ENCODE measurements at places on chromosomes 3 and 15.

GRCh38 chr15:26504009-26504408, 268.9 kb downstream of the GABRB3 start:
- no peak for DNase-seq

- DNase-seq, result no peak
These were observed 61.4 kb downstream of the MFSD1 start for GRCh38 chr3:158863247-158863646.

- DNase-seq, result no peak
These were observed 63.5 kb downstream of the KAT2B start for GRCh38 chr3:20103731-20104130.

DNA sequence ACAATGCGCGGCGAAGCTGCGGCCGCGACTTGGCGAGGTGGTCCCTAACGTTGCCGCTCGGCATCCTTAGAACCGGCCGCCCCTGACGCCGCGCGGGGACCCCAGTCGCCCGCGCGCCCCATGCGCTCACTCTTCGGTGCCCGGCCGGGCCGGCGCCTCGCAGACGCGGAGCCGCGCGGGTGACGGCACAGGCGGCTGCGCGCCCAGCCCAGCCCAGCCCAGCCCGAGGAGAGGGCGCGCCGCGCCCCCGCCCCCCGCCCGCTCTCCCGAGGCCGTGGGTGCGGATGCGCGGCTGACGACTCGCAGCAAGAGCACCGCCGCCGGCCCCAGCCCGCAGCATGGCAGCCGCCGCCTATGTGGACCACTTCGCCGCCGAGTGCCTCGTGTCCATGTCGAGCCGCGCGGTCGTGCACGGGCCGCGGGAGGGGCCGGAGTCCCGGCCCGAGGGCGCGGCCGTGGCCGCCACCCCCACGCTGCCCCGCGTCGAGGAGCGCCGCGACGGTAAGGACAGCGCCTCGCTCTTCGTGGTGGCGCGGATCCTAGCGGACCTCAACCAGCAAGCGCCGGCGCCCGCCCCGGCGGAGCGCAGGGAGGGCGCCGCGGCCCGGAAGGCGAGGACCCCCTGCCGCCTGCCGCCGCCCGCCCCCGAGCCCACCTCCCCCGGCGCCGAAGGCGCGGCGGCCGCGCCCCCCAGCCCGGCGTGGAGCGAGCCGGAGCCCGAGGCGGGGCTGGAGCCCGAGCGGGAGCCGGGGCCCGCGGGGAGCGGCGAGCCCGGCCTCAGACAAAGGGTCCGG, 437 bp downstream of the KLF13 start:
- no peak for DNase-seq

GRCh38 chr15:59993950-59994401, 10.1 kb upstream of the FOXB1 start:
- DNase-seq, result no peak

GRCh38 chr15:101115786-101116680, 135.8 kb downstream of the CHSY1 start:
- DNase-seq, result no peak

DNA sequence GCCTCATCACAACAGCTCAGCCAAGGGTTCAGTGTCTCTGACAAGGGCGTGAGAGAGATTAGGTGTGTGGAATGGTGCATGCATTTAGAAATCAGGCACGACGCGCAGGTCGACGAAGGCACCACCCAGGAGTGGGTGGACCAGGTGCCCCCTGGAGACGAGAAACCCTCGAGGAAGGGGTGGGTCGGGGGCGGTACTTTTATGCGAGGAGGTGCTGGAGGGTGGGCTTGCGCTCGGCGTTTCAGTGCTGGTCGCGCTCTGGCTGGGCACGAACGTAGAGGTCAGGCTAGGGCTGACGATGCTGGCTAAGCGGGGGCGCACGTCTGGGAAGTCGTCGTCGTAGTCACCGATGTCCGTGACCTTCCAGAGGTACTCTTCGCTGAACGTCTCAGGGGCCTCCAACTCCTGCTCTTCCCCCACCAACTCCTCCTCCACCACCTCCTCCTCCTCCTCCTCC, 393 bp downstream of the ERICH6 start:
- peak; percentile 44 for DNase-seq

DNA sequence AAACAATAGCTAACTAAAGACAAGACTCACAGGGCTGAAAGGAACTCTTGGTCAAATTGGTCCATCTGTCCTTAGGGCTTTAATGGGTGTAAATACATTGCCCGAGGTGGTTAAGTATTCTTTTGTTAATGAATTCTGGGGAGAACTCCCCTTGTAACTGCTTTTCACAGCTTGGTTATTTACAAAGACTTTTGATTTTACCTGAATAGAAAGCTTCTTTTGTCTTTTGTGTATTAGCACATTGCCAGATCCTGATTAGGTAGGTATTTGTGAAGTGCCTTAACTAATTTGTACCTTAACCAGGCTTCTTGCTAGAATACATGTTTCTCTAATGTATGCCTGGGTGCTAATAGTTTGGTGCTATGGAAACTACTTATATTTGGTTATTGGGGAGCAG, 14.0 kb downstream of the CHD2 start:
- DNase-seq, result no peak
